ENCODE measurements at places on chromosomes 5 and 9.

GRCh38 chr5:170617533-170618490 is 114.0 kb downstream of the KCNIP1 start:
- DNase-seq, result no peak

GRCh38 chr5:73603998-73604397 is 22.0 kb upstream of the ARHGEF28 start:
- no peak for DNase-seq

- DNase-seq, result no peak
Observed at GRCh38 chr5:77423022-77423750, 68.9 kb downstream of the WDR41 start.

DNA sequence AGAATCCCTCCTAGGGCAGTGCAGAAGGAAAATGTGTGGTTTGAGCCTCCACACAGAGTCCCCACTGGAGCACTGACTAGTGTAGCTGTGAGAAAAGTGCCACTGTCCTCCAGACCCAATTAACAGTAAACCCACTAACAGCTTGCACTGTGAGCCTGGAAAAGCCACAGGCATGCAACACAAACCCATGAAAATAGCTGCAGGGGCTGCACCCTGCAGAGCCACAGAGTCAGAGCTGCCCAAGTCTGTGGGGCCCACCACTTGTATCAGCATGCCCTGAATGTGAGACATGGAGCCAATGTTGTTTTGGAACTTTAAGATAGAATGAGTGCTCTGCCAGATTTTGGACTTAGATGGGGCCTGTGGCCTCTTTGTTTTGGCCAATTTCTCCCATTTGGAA is 119.8 kb upstream of the CDH9 start:
- no peak for DNase-seq

- DNase-seq, result no peak
Observed at GRCh38 chr9:14132775-14133174, 181.2 kb downstream of the NFIB start.

- DNase-seq, result no peak
Observed at GRCh38 chr5:122130152-122130551, 806 bp downstream of the ZNF474 start.

DNA sequence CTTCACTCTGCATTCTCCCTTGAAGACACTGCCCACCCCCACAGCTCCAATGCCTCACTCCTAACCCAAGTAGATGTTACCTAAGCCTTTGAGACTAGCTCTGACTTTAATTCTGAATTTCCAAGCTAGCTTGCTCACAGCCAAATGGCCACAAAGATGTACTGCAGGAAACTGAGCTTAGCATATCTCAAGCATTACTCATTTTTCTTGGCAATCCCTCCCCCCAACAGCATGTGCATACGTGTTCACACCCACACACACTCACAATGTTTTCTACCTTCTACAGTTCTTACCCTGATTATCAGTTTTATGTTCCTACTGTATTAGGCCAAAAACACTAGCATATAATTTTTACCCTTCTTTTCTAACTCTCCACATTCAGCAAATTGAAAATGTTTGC is 13.7 kb upstream of the GRIA1 start:
- DNase-seq, result no peak

All from activated T-helper 1 cell treated with anti-CD3 and anti-CD28 coated beads, Interleukin-2, amount 50 U/mL, for 16 hours (primary cell).